ENCODE measurements at places on chromosomes 6 and 20.

DNA sequence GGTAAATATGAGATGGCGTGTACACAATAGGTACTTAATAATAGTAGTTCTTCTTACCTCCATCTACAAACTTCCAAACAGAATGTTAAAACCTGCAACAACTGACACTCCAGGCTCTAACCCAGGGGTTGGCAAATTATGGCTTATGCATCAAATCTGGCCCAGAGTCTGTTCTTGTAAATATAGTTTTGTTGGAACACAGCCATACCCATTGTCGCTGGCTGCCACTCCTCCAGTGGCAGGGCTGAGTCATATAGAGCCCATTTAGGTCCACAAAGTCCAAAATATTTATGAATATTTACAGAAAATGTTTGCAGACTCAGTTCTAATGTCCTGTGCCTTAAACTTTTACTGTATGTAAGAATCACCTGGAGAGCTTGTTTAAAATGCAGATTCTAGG, 69.9 kb upstream of the BTBD3 start:
- no peak for DNase-seq

DNA sequence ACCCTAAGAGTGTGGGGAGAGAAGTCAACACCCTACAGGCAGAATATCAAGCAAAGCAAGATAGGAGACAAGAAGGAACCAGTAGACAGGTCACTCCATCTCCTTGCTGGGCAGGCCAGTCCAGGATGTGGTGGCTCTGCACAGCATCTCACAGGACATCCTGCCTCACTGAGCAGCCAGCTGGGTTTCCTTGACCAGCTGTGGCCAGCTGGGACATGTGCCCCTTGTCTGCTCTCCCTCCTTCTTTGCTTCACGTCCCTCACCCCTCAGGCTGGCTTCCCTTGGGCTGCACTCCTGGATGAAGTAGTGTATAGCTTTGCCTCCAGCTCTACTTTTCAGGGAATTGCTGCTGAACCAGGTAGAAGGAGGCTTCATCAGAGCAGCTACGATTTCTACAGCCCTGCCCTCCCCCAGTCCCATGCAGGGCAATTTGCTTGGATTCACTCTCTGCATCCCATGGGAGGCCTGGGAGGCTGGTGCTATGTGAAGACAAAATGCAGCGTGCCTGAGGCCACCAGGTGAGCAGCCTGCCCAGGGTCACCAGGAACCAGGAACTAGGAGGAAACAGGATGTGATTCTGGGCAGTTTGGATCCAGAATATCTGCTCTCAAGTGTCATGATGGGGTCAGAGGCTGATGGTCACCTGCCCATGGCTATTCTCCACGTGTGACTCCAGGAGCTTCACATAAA, 110.0 kb upstream of the PMEPA1 start:
- no peak for DNase-seq

DNA sequence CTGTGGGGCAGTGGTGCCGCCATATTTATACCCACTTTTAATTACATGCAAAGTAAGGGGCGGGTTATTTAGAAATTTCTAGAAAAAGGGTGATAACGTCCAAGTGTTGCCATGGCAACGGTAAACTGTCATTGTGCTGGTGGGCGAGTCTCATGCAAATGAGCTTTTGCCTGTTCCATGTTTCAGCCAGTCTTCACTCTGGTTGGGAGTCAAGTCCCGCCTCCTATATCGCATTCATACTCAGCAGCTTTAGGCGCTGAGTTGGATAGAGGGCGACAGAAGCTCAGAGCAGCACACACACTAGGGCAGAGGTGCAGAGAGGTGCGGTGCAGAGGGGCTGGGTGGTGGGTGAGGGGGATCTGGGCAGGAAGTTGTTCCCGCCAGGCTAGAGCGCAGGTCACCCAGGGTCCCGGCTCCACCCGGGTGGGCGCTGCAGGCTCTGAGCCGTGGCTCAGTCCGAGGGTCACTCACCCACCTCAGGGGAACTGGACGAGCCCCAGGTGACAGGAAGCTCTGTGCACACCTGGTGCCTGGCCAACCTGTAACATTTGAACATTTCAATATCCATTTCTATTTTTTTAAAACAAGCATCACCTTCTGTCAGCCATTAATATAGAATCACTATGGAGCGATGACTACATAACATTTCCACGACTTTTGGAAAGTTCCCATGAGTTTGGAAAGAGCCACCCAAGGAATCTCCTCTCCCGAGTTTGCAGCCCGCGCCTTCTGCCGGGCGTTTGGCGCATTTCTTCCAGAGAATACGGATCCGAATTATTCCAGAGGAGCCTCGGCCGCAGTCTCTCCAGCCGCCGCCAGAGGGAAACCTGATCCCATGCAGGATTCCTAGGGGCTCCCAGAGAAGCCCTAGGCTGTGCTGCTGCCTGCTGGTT, 89.1 kb upstream of the PHACTR3 start:
- DNase-seq: peak; percentile 86

GRCh38 chr6:149545258-149545753, 537 bp downstream of the PPIL4 start:
- peak; percentile 39 for DNase-seq

DNA sequence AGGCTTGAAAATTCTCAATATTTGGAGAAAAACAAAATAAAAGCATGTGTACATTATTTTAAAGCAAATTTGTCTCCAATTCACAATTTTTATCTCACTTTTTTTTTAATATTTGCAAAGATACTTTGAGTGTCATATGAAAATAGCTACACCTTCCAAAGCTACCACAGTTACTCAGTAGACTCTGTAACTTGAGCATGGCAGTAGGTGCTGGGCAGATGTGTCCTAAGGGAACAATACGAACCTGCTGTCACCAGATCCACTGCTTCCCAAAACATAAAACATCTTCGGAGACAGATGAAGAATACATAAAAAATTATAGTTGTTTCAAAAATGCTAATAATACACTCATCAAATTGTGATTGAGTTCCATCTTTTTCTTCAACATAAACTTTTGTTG, 10.6 kb downstream of the WDR27 start:
- no peak for DNase-seq

DNA sequence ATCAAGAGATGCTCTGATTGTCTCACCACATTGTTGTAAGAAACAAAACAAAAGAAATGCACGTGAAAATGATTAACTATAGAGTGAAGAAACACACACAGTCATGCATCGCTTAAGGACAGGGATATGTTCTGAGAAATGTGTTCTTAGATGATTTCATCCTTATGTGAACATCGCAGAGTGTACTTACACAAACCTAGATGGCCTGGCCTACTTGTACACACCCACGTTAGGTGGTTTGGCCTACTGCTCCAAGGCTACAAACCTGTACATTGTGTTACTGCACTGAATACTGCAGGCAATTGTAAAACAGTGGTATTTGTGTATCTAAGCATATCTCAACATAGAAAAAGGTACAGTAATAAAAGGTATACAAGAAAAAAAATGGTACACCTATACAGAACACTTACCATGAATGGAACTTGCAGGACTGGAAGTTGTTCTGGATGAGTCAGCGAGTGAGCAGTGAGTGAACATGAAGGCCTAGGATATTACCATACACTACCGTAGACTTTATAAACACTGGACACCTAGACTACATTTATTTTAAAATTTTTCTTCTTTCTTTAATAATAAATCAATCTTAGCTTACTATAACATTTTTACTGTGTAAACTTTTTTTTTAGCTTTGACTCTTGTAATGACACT, 48.6 kb downstream of the FKBP5 start:
- no peak for DNase-seq

GRCh38 chr6:147603392-147604081, 95.0 kb downstream of the SAMD5 start:
- DNase-seq: no peak

- DNase-seq: no peak
These were observed 115.4 kb downstream of the DTNBP1 start for GRCh38 chr6:15547400-15547799.

DNA sequence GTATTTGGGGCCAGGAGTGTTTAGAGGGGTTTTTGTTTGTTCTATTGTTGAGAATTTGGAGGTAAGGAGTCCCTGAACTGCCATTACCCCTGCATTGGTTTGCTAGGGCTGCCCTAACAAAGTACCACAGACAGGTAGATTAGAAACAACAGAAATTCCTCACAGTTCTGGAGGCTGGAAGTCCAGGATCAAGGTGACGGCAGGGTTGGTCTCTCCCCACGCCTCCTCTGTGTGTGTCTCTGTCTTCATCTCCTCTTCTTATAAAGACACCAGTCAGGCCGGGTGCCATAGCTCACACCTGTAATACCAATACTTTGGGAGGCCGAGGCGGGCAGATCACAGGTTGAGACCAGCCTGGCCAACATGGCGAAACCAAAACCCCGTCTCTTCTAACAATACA, 97.1 kb upstream of the FAM8A1 start:
- DNase-seq: no peak

GRCh38 chr6:30641048-30641447, 5.9 kb upstream of the C6orf136 start:
- DNase-seq: no peak

DNA sequence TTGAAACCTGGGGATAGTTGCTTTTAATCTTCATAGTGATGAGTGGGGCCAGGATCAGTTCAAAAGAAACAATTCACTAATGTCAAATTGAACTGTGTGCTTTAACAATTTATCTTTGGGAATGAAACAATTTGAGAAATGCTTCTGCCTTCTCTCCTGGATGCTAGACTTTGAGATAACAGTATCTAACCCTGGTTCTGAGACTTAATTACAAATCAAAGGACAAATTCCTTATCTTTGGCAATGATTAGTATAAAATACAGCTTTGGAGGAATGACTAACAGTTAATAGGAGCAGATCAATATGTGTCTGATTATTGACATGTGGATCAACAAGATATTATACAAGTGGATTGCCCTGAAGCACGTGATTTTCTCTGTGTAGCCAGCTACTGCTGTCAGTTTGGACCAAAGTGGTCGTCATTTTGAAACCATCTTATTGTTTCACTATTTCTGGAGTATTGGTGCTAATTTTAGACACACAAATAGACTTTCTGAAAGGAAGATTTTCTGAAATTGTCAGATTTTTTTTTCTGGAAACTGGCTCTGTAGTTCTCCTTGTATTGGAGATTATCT, 6.2 kb upstream of the FLRT3 start:
- DNase-seq: no peak

Measured in D341Med (cell line).